ENCODE measurements at places on chromosomes 13 and 19.

- no peak for DNase-seq
Observed at GRCh38 chr13:101757446-101758039, 305.1 kb downstream of the ITGBL1 start.

DNA sequence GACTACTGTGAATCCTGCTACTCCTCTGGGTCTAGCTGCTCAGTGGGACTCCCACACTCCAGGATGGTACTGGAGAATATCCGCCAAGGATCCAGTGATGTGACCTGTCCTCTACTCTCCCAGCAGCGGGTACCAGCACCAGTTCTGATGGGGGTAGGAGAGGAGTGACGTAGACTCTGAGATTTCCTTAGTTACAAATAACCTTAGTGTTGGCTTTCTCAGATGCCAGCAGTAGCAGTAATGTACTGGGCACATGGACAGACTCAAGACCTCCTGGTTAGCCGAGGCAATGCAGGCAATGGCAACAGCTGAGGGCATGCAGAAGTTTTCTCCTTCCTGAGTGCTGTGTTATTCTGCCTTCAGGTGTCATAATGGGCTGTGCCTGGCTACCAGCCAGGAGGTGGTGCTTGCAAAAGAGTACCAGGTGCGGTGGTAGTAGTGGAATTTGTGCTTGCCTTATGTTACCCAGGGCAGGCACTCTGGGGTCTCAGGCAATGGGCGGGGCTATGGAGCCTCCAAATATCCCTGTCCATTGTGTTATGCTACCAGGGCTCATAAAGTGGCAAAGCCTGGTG, 105.3 kb upstream of the KLF5 start:
- DNase-seq, result no peak

- no peak for DNase-seq
Observed at GRCh38 chr13:64855506-64855905, 2374.6 kb downstream of the PCDH9 start.

- DNase-seq, result no peak
Observed at GRCh38 chr13:30341815-30342570, 34.6 kb upstream of the KATNAL1 start.

GRCh38 chr19:604355-604754, 14.7 kb downstream of the HCN2 start:
- DNase-seq, result peak; percentile 67

DNA sequence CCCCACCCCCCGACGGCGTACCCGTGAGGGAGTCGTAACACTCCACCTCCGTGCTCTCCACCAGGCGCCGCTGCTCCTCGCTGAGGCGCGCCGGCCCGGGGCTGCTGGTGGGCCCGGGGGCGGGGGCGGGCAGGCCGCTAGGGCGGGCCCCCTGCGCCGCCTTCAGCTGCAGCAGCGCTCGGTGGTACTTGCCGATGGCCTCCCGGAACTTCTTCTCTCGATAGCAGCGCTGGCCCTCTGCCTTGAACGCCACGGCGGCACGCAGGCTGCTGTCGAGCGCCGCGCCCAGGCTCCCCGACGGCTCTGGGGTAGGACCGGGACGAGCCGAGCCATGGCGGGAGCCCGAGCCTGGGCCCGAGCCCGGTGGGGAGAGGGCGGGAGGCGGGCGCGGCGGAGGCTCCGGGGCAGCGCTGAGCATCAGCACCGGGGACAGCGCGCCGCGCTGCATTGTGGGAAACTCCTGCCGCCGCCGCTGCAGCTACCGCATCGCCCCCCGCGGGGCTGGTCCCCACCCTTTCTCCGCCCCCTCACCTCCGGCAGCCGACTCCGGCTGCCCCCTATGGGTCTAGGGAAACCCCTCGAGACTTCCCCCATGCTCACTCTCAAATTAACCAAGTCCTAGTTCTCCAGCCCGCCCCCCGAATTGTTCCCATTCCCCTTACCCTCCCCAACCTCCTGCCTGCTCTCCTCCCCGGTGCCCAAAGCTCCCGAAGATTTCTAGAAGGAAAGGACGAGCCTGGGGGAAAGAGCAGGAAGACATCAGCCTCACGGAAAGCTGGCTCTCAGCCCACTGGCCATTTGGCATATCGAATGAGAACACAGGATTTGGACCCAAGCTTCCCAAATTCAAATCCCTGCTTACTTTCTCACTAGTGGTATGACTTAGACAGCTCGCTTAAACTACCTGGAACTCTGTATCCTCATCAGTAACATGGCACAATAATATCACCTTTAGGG, at the start of gene TTC9B:
TTC9B (minus strand) TSS at position 451 of the 957 bp plus-strand sequence; CDS start at position 448, 3 bp downstream.
- no peak for DNase-seq

DNA sequence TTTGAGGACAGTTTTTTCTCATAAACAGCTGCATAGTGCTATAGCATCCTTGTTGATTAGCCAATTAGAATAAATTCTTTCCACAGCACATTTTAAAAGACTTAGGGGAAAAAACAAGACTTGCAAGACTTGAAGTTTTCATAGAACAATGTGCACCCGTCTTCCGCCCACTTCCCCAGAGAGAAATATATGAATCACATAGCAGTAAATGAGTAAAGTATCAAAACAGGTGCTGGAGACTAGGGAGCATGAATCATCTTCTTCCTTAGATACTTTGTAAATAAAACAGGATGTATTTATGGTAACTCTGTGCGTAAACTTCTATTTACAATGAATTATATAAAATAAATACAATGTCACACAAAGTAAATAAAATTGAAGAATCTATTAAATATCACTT, 75.1 kb downstream of the COL4A2 start:
- no peak for DNase-seq

DNA sequence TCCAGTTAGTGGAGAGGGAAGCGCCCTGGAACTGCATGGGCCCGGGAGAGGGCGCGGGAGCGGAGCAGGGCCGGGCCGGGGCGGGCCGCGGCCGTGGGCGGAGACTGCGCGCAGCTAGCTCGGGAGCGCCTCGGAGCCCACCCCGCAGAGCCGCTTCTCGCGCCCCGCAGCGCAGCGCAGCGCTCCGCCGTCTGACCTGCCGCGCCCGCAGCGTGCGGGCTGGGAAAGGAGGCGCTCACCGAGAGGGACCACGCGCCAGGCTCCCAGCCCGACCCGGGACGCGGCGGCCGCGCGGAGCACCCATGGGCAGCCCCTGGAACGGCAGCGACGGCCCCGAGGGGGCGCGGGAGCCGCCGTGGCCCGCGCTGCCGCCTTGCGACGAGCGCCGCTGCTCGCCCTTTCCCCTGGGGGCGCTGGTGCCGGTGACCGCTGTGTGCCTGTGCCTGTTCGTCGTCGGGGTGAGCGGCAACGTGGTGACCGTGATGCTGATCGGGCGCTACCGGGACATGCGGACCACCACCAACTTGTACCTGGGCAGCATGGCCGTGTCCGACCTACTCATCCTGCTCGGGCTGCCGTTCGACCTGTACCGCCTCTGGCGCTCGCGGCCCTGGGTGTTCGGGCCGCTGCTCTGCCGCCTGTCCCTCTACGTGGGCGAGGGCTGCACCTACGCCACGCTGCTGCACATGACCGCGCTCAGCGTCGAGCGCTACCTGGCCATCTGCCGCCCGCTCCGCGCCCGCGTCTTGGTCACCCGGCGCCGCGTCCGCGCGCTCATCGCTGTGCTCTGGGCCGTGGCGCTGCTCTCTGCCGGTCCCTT, at the start of gene MLNR:
MLNR (plus strand) TSS at position 303 of the 820 bp plus-strand sequence; CDS start at position 303, 0 bp downstream.
- DNase-seq, result no peak
